Caki2 (cell line): ENCODE measurements at places on chromosomes 3 and 15.
A peak's percentile ranks its signal among the peaks of the same experiment; 100 is the strongest.

GRCh38 chr3:109835958-109836357, 498.6 kb upstream of the DPPA4 start:
- no peak for DNase-seq

- no peak for DNase-seq
Measured at GRCh38 chr15:61318802-61319525, 89.9 kb upstream of the RORA start.

GRCh38 chr3:128648402-128648801, 2.2 kb downstream of the RPN1 start:
- DNase-seq: no peak

GRCh38 chr3:64462203-64462602, 225.6 kb downstream of the ADAMTS9 start:
- DNase-seq: no peak

DNA sequence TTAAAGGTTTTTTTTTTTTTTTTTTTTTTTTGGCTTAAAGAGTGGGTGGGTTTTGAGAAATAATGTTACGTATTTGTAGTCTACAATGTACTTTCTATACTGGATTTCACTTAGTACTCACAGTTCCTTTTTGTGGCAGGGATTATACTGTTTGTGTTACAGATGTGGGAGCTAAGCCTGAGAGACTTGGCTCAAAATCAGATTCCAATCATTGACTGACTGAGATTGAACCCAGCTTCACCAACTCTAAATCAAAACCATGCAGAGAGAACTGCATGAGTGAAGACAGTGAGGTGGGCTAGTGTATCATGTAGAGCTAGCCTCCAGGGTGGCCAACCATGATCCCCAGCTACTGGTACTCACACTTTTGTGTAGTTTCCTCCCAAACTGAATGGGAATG, 68.0 kb downstream of the TMEM108 start:
- no peak for DNase-seq

DNA sequence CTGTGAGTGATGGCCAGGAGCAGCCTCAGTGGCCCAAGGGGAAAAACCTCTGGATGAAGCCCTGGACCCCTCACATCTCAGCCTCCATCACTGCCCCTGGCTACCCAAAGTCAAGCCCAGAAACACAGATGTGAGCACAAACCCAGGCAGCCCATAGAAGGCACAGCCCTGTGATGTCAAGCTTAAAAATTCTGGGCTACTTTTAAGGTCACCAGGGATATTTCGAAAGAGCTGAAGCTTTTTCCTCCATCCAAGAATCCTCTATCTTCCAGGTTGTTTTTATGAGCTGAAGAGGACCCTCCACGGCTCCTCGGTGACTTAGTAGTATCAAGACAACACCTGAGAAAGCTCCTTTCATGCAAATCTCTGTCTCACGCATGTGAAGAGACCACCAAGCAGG, 11.5 kb downstream of the LIPC start:
- no peak for DNase-seq

DNA sequence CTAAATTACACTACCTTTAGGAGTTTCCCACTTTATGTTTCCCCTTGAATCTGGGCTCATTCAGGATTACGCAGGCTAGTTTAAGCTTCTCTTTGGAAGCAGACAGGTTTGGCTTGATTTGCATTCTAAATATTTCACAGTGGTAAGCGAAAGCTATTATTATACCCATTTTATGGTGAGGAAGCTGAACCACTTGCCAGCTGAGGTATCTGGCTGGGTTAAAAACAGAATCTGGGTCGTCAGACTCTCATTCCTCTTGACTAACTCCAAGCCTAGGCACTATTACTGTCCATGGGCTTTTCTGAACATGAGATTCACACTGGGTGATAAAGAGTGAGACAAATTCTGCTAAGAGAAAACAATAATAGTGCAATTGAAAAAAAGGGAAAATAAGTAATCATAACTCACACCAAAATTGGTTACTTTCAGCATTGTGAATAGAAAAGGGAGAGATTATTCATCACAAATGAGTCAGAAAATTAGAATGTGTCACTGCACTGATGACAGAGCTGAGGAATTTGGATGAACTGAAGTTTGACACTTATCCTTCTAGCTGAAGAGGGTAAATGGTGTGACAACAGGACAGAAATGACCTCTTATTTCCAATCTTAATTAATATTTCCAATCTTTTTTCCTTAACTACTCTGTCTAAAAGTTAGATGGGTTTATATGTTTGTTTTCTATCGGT, 211.3 kb downstream of the TIGIT start:
- no peak for DNase-seq

- DNase-seq: peak; percentile 81
Measured at GRCh38 chr3:182212479-182213076, 500.9 kb downstream of the SOX2 start.

DNA sequence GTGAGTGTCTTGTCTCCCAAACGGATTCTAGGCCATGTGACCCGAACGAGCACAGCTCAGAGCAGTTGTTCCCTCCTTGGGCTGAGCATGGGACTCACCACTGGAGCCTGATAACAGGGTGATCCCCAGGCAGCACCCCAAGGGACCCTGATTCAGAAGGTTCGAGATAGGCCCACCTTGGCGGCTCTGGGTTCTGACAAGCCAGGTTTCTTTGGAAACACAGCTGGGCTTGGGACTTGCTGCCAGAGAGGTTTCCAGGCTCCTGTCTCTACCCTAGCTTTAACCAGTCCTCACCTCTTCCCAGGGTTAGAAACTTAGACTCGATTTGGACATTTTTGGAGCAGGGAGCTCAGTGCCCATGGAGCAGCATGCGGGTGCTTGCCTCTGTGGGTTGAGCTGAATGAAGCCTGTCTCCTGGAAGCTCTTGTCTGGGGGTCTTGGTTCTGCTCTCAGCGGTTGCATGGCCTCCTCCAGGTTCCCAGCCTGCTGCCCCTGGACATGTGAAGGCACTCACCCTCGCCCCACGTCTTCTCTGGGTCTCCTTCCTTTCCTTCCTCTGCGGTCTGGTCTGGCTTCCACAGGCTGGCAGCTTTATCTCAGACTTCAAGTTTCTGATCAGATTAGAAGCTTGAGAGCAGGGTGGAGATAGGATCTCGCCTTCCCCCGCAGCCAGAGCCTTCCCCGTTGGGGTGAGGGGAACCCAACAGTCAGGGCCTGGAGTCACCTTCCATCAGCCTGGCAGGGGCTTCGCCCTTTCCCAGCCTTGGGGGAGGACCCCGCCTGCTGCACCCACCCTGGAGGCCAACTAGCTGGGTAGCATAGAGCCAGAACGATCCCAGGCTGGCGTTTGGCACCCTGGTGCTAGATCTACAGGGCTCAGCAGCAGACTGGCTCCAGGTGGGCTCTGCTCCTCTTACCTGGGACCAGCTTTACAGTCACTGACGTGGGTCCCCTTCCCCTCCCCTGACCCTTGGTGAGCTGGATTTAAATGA, 21.0 kb downstream of the PAQR5 start:
- DNase-seq: no peak

DNA sequence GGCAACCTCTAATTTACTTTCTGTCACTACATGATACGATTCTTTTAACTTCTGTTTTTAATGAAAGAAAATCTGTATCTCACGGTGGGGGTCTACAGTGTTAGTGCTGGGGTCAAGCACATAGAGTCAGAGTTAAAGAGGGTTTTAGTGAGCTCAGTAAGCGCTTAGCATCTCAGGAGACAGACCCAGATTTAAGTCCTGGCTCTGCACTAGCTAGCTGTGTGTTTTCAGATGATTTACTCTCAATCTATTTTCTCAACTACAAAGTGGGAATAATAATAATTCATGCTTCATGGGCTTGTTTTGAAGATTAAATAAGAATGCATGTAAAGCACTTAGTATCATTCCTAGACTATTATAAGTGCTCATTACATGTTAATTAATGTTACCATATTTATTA, 63.4 kb upstream of the KBTBD8 start:
- DNase-seq: no peak

DNA sequence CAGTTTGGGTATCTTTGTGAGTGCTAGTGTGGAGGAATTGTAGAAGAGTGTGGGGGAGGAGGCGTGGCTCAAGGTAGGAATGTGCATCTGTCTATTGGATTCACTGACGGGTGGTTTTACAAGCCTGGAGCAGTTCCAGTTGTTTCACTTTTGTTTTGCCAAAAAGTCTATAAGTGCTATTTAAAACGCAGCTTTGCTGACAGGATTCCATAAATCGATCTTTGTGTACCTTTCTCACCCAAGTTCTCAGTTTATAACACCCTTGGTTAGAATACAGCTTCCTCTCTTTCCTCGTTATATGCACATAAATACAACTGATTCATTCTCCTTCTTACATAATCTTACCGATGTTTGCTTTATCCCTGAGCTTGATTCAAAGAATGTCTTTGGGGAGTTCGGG, 123.2 kb upstream of the UBE2E2 start:
- DNase-seq: peak; percentile 21

DNA sequence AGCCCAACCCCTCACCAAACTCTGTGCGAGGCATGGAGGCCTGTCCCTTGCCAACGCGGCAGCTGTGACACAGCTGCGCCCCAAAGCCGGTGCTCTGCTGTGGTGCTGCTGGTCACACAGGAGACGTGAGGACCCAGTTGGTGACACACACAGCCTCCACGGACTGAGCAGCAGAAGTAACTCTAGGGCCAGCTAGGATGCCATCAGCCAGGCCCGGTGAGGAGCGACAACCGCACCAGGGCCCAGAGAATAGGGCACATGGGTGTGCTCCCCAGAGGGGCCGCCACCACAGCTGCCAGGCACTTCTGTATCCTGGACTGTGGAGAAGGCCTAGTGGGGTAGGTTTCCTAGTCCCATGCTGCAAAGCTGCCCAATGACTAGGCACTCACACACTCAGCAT, 10.7 kb downstream of the ZXDC start:
- no peak for DNase-seq

GRCh38 chr3:55691141-55691540, 204.0 kb upstream of the WNT5A start:
- no peak for DNase-seq

GRCh38 chr15:55694652-55695150, 48.3 kb downstream of the PRTG start:
- DNase-seq: no peak

DNA sequence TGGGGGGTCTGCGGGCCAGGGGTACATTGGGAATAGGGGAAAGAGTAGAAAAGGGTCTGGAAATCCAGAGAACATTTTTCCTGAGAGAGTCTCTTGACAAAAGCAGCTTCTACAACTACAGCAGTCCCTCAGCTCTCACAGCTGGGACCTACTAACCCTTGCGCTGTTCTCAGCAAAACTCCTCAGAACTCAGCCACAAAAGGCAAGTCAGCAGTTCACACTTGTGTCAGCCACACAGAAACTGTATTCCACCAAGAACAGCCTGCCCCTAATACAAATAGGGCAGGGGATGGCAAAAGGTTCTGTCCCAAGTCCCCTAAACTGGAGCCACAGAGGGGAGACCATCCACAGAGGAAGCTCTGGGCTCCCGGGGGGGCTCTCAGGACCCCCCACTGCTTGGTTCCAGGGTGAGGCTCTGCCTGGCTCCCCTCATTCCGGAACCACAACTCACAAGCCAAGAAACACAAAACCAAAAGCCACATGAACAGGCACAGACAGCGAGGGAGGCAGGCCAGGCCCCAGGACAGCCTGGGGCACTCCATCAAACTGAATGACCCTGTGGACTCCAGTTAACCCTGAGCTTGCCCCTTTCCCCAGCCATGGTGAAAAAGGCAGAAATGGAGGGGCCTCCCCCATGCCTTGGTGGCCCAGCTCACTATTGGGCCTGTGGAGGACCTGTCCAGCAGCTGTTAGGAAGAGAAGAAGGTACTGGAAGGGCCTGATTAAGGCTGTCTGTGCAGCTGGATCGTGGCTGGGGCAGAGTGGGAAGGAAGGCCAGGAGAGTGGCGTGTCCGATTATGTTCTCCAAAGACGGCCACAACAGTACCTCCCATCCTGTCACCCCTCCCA, 162.0 kb downstream of the CHSY1 start:
- DNase-seq: no peak

DNA sequence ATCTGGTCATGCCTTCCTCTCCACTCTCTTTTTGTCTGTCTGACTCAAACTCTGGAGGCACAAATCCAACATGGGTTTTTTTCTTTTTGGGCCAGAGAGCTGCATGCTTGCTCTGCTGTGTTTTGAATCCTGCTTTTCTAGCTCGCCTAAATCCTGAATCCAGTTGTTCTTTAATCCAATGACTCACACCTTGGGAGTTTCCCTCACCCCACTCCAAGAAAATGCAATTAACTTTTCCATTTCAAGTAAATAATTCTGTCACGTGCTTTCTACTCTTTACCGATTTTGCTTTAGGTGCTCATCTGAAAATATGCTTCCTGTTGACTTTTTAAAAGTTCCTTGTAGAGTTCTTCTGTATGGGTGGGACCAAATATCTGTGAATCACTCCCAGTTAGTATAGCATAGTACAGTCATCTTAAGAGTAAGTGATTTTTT, 47.6 kb downstream of the SLMAP start:
- DNase-seq: peak; percentile 98

DNA sequence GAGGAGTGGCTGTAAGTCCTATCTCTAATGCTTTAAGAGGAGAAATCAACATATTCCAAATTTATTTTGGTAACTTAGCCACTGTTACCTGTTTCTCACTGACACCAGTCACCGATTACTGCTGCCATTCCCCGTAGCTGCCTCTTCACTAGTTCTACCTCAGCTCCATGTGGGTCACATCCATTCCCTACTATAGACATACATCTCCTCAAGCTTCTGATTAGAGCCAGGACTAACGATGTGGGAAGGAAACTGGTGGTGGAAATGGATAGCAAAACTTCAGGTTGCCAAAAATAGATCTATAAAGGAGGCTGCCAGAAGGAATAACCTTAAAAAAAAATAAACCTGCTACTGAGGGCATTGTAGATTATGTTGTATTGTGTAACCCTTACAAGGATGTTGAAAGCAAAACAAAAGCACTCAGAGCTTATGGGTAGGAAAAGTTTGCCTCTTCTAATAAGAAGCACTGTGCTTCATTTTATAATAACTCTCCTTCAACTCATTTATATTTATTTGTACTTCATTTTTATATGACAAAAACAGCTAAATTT, 56.0 kb downstream of the KAT2B start:
- DNase-seq: no peak

GRCh38 chr3:35793667-35794066, 154.3 kb downstream of the ARPP21 start:
- DNase-seq: no peak

- DNase-seq: no peak
Measured at GRCh38 chr3:111737047-111737705, 121.9 kb upstream of the PHLDB2 start.

- DNase-seq: peak; percentile 94
Measured at GRCh38 chr3:61894988-61895935, 333.9 kb downstream of the PTPRG start.

DNA sequence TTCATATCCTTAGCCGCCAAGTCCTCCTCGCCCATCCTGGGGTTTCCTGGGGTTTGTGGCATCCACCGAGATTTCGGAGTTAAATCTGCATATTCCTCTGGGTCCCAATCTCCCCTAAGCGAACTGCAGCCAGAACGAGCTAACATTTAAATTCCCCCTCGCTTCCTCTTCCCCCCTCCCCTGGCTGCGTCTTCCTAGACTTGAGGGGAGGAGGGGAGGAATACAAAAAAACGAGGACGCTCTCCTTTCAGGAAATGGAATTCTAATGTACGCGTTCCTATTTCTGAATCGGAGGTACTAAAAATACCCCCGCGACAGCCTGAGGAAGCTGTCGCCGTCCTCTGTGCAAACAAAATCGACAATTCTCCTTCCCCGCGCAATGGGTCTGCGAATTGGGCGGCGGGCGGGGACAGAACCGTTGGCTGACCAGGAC, 5.6 kb downstream of the FEZF2 start:
- no peak for DNase-seq
